Stimulated activated CD4-positive, alpha-beta T cell treated with anti-CD3 and anti-CD28 coated beads, Interleukin-2, amount 100 ng/mL, for 4 hours (primary cell): ENCODE measurements at places on chromosomes 7 and 10.
A peak's percentile ranks its signal among the peaks of the same experiment; 100 is the strongest.

GRCh38 chr7:28296571-28297483 lies 115.5 kb upstream of the CREB5 start:
- DNase-seq = peak; percentile 49

- no peak for DNase-seq
These were observed 1.1 kb upstream of the TFAM start for GRCh38 chr10:58384095-58384494.

GRCh38 chr10:131737543-131738395 lies 163.0 kb upstream of the PPP2R2D start:
- no peak for DNase-seq

GRCh38 chr10:22436893-22437619 lies 91.8 kb downstream of the SPAG6 start:
- DNase-seq = peak; percentile 88

DNA sequence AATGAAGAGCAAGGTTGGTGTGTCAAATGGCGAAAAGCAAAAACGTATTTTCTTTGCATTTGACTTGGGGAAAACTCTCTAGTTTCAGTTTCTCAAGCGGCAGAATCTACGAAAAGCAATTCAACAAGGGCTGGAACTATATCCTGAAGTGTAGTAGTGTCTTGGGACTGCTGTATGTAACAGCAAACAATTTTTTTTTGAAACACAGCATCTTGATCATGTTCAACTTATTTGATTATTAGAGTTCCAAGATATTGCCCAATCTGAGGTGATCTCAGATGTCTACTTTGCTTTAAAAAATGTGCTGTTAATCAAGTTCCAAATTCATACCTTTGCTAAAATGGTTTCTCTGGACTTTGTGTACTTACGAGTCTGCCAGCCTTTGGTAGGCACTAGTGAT lies 120.6 kb downstream of the ZWINT start:
- DNase-seq = no peak

DNA sequence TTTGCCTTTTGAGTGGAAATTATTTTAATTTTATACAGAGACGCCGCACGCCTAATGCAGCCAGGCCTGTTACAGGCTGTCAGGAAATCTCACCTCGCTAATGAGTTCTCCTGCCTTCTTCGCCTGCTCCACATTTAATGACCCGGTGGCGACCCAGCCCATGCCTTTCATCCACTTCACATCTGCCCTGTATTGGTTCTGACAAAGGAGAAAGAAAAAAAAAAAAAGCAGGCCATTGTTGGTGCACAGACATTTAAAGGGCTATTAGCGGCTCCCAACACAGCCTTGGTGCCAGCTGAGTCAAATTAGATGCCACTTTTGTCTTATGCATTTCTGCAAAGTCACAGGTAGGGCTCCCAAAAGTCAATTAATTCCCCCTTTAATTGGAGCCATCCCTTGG lies 43.3 kb downstream of the NRAP start:
- DNase-seq = no peak

- no peak for DNase-seq
These were observed 221.2 kb downstream of the ZMYND11 start for GRCh38 chr10:356452-356851.

- no peak for DNase-seq
These were observed 92.0 kb downstream of the TCERG1L start for GRCh38 chr10:131219584-131219886.

- no peak for DNase-seq
These were observed 133.7 kb upstream of the SH2B2 start for GRCh38 chr7:102152672-102153598.

- DNase-seq = no peak
These were observed 109.1 kb downstream of the AKR1D1 start for GRCh38 chr7:138185132-138185908.

DNA sequence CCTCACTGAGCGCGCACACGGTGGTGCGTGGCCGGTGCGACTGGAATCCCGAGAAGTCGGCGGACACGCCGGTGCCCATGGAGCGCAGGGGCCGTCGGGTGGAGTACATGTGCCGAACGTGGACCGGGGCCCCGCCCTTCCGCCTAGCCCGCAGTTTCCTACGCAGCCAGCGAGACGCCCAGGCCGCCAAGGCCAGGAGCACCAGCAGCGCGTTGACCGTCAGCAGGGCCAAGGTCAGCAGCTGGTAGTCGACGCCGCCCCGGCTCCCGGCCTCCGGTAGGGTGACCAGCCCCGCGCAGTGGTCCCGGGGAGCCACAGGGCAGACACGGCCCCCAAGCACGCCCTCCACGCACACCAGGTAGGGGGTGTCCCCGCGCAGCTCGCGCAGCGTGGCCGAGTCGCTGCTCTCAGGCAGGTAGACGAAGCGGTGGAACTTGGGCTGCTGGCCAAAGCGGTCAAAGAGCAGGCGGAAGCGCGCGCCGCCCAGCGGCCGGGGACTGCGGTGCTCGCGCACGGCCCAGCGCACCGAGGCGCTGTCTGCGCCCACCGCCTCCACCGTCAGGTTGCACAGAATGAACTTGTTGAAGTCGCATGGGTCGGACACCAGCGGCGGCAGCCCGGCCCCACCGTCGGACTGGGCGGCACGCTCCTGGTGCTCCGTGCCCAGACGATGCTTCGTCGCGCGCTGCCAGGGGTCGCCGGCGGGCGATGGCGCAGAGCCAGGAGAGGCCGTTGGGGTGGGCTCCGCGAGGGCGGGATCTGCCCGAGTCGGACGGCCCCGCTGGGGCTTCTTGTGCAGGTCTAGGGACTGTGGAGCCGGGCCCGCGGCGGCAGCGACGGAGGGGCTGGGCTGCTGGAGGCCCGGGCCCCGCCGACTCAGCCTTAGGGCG lies 2.2 kb downstream of the TRIL start:
- DNase-seq = no peak

DNA sequence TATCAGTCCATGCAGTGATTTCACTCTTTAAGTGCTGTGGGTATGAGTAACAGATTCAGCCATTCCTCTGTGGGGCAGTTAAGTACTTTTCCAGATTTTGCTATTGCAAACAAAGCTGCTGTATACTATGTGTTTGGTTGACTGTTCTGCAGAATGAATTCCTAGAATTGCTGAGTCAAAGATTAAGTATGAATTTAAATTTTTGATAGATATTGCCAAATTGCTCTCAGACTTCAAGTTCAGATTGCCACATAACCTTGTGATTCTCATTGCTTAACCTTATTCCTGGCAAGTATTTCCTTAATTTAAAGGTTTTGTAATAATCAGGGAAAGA lies 21.6 kb upstream of the SAR1A start:
- no peak for DNase-seq

- no peak for DNase-seq
These were observed 750.7 kb upstream of the KCND2 start for GRCh38 chr7:119522263-119522662.

DNA sequence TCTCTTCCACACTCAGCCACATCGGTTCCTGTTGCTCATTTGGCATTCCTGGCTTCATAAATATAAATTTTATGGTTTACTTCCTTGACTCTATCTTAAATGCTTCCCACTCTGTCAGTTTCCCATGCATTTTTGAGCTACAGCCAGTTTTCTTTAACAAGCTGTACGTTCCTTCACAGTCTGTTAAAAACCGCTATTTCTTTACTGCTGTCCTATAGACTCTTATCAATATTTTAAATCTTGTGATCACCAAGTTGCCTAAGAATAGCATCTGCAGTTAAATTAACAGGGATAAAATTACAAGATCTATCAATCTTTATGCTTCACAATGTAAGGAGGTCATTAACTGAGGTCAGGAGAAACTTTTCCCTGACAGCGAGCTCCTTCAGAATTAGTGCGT lies 103.1 kb upstream of the RHOBTB1 start:
- no peak for DNase-seq

DNA sequence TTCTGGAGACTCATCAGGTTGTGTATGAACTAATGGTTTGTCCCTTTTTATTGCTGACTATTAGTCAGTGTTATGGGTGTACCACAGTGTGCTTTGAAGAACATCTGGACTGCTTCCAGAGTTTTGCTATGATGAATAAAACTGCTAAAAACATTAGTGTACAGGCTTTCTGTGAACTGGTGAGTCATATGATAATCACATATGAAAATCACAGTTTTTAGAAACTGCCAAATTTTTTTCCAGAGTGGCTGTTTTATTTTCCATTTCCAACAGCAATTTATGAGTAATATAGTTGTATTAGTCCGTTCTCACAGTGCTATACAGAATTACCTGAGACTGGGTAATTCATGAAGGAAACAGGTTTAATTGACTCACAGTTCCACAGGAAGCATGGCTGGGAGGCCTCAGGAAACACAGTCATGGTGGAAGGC lies 281.2 kb upstream of the VSTM2A start:
- no peak for DNase-seq

- DNase-seq = no peak
These were observed 252.3 kb downstream of the GATA3 start for GRCh38 chr10:8306685-8307364.

GRCh38 chr10:30366829-30367228 lies 17.8 kb upstream of the MTPAP start:
- no peak for DNase-seq

GRCh38 chr10:104233817-104234216 lies 1.7 kb upstream of the CFAP43 start:
- DNase-seq = no peak

DNA sequence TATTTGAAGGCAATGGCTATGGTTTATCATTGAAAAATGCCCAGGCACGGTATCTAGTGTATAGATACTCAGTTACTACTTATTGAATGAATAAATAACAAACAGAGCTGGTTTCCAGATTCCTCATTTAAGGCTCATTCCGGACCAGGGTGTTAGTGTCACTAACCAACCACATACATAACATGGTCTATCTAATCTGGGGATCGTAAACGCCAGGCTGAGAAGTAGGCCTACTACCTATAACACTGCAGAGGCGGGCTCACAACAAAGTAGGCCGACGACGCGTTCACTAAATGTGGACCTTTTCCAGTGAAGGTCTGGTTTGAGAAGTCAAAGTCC lies 423 bp downstream of the LSM5 start:
- DNase-seq = no peak

GRCh38 chr7:148835854-148836253 lies 48.2 kb downstream of the EZH2 start:
- DNase-seq = no peak

DNA sequence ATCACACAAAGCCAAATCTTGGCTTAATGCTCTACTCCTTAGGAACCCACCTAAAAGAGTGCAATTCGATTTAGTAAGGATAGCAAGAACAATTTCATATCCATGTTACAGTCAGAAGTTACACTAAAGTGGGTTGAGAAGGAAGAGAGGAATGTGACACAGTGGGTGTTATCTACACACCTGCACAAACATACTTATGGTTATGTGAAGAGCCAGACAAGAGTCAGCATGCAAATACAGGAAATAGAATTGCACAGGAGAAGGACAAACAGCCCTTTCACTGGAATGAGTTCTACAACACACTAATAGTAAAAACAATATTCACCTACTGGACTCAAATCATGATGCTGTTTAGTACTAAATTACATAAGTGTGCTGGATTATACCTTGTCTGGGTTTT lies 262.8 kb downstream of the DGKB start:
- DNase-seq = no peak

DNA sequence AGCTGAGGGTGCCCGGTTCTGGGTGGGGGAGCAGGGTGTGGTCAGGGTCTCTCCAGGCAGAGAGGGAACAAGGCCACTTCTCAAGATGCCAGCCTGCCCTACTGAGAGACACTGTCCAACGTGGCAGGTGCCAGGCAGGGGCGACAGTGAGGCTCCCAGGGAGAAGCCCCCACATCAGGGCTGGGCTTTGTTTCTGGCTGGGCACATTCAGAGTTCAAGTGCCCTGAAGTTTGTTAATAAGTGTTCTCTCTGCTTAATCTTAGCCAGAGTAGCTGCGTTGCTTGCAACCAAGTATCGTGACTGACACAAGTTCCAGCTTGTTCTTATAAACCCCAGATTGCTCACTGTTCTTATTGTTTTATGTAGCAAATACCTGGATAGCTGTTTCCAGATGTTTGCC lies 21.8 kb downstream of the FOXL3 start:
- no peak for DNase-seq

DNA sequence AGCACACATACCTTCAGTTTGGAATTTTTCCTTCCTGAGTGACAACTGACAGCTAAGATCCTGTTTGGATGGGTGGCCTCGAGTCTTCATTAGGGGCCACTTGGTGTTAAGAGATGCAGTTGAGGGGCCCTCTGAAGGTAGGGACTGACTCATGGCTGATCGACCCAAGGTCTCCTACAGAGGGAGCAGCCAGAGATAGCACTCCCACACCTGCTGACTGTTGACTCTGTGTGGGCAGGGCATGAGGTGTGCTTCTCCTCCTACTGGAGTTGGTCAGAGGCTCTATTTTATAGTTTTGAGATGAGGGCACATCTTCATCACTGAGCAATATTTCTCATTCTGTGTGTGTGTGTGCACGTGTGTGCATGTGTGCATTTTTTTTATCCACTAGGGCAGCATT lies 378.8 kb upstream of the PODXL start:
- DNase-seq = no peak

GRCh38 chr10:61963669-61964058 lies 62.2 kb downstream of the ARID5B start:
- no peak for DNase-seq

DNA sequence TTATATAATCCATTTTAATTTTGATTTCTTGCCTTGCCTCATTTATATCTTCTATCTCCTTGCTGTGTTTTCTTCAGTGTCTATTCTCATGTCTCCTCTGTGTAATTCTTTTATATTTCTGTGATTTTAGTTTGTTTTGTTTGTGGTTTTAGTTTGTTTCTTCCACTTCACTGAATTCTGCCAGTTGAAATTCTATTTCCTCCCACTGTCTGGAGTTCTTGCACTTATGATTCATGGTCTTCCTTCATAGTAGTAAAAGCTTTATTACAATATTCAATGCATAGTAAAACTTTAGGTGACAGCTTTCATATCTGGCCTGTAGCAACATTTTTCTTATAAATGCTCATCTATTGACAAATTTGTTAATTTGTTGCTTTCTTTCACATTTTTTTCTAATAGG lies 113.3 kb downstream of the MAGI2 start:
- DNase-seq = no peak

- DNase-seq = no peak
These were observed 4.2 kb downstream of the SMNDC1 start for GRCh38 chr10:110300486-110300986.

DNA sequence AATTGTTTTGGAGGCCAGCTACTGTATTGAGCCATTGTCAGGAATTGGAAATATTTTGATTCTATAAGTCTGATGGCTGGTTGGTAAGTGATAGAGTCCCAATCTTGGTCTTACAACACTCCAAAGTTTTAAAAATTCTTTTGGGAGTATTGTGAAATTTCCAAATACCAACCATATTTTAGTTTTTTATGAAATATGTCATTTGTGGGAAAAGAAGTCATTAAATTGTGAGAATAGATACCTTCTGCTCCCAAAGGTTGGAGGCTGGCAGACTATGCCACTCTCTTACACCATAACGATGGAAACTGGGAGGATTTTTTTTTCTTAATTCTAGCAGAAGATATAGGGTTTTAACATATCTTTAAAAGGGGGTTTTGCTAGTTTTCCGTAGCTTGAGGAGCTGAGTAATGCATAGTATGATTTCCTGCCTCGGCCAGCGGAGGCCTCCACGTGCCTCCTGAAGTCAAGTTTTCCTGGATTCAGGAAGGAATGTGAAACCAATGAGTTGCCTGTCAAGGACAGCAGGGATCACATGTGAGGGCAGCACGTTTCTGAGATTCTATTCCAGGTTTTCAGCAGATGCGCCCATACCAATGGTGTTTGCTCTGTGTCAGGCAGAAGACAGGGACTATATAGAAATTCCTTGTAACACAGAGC lies 92.2 kb upstream of the LAMB4 start:
- no peak for DNase-seq

- no peak for DNase-seq
These were observed 143.8 kb downstream of the TPST1 start for GRCh38 chr7:66348959-66349358.
